Stimulated activated CD8-positive, alpha-beta memory T cell treated with anti-CD3 and anti-CD28 coated beads, Interleukin-15, amount 100 ng/mL, for 48 hours (primary cell): ENCODE measurements at places on chromosomes 11 and 22.

GRCh38 chr11:69183613-69184012 lies 27.9 kb downstream of the SMIM38 start:
- DNase-seq: no peak

DNA sequence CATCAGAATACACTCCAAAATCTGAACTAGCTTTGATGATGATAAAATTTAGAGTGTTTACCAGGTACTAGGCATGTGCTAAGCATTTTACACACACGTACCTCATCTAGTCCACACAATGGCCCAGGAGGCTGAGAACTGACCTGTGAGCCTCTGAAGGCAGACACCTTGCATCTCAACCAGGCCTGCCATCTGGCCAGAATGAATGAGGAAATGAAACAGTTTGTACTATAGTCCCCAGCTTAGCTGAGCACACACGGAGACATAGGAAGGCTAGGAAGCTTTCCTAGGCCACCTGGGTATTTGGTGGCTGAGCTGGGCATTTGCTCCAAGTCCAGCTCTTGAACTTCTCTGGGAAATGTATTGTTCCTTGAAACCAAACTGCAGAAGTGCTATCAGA lies 6.9 kb upstream of the SHANK3 start:
- DNase-seq: no peak

DNA sequence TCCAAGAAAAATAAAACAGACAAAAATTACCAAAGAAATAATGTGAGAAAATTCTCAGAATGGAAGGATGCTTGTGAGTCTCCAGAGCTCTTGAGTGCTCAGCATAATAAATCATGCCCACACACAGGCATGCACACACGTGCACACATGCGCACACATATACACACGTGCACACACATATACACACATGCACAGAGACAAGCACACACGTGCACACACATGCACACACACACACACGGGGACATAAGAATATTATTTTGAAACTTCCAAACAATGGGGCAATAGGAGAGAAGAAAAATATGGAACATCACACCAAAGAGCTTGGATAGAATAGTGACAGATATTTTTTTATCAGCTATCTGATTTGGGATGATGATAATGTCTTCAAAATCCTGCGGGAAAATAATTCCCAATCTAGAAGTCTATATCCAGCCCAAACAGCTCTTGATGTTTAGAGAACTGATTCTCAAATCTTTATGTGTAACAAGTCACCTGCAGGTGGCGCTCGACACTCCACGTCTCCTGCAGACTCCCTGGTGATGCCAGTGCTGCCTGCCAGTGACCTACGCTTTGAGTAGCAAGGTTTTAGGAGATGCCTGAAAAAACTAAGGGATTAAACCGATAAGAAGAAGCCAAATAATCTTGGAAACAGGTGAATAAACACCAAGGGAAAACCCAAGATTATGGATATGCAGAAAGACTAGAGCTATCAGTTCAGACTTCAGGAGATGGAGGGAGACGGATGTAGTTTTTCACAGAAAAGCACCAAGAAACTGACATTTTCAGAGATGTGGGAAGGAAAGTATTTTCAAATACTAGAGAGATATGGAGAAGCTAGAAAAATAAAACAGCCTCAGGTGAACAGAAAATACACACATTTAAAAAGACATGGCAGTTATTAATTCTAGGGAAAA lies 743.6 kb downstream of the ETS1 start:
- DNase-seq: peak; percentile 35

- no peak for DNase-seq
These were observed 27.1 kb downstream of the MUC6 start for GRCh38 chr11:1009371-1009770.

DNA sequence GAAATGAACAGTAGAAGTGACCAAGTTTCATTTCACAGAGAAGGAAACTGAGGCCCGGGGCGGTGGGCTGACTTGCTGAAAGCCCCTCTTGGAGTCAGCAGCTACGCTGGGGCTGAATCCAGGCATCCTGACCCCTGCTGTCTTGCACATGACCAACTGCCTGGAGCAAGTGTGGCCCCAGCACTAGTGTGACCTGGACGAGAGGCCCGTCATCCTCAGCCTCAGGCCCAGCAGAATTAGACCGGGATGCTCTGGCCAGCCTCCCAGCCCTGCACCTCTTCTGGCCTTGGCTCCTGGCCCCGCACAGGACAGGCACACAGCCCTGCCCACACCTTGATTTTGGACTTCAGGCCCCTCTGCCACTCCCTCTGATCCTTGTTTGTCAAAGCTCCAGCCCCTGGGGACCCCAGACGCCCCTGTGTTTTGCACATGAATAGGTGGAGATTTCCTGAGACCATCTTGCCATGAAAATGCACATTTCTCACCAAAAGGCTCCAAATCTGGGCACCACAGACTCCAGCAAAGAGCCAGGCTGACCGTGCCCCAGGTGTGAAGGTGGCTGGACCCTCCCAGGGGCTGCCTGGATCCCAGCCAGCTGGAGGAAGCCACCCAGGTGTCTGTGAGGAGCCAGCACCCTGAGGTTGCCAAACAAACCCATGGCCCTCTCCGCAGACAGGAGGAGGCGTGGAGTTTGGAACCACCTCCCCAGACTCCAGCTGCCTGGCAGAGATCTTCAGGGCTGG lies 24.9 kb downstream of the FGF4 start:
- no peak for DNase-seq

GRCh38 chr11:67647471-67647870 lies 3.1 kb downstream of the ACY3 start:
- DNase-seq: no peak

DNA sequence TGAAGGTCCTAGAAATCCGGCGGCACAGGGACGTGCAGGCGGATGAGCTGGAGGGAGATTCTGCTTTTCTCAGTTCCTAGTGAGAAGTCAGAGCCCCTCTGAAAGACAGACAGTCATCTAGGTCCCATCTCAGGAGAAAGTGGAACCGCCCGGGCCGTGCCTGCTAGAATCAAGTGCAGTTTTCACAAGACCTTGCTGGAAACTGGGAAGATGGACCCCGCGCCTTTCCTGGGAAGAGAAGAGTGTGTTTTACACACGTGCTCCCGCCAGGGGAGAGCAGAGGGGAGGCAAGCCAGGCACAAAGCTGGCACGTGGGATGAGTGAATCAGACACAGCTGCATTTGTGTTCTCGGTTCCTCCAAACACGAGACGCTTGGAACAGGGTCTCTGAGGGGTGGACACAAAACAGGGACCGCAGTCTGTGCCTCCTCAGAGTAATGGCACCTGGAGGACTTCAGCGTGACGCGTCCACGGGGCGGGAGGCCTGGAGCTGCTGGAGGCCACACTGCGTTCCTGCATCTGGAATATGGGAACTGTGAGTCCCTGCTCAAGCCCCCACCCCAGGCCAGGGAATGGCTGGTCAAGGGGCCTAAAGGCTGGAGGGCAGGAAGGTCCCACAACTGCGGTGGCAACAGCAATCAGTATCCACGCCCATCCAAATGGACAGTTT lies 218.3 kb downstream of the BRD1 start:
- DNase-seq: no peak

DNA sequence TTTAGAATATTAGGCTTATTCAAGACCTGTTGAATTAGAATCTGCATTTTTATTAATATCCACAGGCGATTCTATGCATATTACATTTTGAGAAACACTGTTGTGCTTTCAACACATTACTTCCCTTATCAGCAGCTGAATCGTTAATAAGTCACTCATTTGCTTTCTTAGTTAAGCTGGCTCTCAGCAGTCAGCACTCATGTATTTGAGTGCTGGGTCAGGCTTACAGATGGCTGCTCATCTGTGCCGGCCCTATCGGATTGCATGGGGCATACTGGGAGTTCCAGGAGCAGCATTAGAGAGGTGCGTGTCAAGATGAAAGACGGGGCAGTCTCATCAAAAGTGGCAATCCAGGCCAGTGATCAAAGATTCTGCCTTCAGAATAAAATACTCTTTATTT lies 10.8 kb upstream of the OR51L1 start:
- no peak for DNase-seq

DNA sequence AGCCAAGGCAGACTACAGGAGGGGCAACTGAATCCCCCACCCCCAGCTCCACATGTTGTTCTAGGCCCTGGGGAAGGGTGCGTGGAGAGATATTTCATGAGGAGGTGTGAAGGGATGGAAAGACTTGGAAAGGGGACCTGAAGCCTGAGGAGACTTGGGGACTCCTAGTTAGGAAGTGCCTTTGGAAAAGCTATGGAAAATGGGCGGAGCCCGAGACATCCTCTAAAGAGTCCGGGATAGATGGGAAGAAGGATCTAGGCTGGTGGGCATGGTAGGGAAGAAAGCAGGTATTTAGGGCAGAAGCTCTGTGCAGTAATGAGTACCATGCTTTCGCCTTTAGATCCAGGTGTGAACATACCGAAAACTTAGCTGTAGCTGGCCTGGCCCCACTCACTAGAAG lies 15.0 kb upstream of the CYP2R1 start:
- DNase-seq: no peak
